ENCODE measurements at places on chromosomes 13 and 19.

- DNase-seq = peak; percentile 65
Measured at GRCh38 chr19:1864480-1865171, 1.2 kb upstream of the KLF16 start.

DNA sequence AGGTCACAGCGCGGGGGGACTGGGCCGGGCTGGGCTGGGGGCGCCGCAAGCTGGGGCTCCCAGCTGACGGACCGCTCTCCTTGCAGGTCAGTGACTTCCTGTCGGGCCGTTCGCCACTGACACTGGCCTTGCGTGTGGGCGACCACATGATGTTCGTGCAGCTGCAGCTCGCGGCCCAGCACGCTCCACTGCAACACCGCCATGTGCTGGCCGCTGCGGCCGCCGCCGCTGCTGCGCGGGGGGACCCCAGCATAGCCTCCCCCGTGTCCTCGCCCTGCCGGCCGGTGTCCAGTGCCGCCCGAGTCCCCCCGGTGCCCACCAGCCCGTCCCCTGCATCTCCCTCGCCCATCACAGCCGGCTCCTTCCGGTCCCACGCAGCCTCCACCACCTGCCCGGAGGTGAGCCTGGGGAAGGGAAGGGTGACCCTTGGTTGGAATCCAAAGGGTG is 5.7 kb downstream of the MIDN start:
- DNase-seq = no peak

GRCh38 chr19:55141696-55142095 is 7.3 kb downstream of the TNNT1 start:
- DNase-seq = no peak

GRCh38 chr13:39266426-39266825 is 228.2 kb downstream of the NHLRC3 start:
- no peak for DNase-seq

DNA sequence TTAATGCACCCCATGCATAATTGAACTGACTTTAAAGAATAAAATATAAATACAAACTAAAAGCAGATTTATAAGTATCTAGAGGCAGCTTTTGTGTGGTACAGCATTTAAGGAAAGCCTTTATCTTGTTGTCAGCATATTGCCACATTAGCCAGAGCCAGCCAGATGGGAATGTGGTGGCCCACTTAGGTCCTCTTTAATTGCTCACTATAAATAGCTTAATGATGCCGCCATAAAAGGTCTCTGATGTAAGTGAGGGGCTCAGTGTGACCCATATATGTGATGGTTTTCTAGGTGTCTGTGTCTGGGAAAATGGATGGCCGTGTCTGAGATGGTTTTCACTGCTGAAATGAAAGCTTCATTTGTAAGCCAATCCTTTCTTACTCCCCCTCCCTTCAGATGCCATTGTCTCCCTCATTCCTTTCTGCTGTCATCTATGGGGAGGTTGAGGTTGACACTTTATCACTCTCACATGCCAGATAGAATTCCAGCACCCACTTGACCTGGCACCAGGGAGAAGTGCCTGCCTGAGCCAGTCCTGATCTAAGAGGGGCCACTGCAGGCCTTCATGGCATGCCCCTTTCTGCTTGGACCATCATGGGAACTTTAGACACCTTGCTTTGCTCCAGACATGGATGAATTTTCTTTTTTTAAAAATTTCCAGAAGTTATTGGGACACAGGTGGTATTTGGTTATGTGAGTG is 135.3 kb downstream of the MTUS2 start:
- DNase-seq = no peak

DNA sequence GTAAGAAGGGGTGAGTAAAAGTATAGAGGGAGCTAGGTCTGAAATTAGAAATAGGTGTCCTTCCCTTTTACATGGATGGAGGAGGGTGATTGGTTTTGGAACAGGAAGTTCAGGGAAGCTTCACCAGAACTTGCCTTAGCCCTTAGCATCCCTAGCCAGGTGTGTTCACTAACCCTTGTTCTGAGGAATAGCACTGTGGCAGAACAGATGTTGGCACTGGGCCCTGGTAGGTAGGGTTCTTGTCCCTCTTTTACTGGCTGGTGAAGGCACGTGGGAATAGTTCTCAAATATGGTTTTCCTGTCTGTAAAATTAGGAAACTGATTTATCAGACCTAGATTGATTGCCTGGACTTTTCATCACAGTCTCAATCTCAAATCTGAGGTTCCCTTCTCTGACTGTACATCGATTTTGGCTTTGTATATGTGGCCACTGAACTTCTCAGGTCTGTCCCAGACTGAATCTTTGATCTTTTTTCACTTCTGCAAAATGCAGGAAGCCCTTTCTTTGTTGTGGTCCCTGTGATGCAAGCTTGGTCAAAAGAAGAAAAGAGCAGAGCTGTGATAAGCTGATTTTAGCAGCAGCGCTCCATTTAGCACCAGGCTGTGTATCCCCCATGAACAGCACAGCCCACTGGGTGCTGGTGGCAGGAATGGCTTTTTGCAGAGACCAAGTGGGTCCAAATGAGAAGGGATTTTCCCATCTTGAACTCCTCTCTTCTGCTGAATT is 86.2 kb upstream of the HTR2A start:
- DNase-seq = no peak

- DNase-seq = no peak
Measured at GRCh38 chr19:23887642-23888041, 27.0 kb upstream of the ZNF726 start.

DNA sequence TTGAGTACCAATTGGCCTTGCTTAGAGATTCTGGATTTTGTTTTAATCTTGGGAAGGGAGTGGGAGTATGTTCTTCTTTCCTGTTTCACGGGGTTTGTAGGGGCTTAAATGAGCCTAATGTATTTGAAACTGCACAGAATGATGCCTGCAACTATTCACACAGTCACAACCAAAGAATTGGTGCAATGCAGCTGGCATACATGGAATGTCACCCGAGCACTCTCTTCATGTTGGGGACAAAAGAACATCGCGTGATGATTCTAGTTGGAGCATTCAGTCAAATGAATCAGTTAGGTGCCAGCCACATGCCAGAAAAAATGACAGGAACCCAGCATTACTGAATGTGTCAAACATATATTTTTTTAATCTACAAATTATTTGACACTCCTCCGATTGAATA is 22.1 kb downstream of the STARD13 start:
- no peak for DNase-seq

DNA sequence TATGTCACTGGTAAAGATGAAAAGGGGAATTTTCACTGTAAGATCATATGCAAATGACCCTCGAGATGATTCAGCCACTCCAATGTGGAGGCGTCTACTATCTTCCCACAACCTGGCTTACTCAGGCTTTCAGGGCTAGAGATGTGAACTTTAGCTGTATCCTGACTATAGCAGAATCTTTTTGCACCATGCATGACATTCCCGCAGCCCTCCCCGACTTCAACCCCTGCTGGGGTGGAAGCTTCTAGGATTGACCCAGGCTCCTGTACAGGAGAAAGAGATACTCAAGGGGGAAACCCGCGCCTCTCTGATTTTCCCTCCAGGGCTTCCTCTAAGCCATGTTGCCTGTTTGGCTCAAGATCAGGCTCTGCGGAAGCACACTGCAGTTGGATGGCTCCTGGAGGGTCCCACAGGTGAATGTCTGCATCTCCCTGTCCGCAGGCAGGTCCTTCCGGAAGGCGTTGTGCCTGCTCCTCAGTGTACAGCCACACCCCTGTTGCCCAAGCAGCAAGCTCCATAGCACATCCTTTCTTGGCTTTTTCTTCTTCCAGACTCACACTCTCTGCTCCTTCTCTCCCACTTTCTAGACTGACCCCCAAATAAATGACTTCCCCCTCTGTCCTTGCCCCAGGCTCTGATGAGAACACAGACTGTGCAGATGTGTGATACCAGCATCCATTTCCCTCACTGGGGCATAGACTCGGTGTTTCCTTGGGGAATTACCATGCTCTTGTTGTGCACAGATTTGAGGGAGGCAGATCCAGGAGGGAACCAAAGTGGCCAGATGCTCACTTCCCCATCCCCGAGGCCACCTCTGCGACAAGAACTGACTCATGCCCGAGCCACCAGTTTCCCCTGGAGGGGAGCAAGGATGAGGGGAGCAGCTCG is 29.1 kb upstream of the POP4 start:
- peak; percentile 11 for DNase-seq

DNA sequence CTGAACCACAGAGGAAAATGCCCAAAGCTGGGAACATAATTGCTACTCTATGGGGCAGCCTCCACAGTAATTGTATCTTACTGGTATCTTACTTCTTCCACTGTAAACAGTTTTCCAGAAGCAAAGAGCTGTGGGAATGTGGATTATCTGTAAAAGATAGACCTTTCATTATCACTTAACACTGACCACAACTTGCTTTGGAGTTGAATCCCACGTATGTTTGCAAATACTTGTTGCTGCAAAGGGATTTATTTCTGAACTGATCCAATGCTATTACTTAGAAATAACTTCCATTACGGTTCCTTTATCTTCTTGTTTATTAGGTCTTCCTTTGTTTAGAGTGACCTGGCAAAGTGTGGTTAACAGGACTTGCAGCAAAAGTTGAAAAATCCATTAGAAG is 218.1 kb downstream of the KCTD12 start:
- no peak for DNase-seq

DNA sequence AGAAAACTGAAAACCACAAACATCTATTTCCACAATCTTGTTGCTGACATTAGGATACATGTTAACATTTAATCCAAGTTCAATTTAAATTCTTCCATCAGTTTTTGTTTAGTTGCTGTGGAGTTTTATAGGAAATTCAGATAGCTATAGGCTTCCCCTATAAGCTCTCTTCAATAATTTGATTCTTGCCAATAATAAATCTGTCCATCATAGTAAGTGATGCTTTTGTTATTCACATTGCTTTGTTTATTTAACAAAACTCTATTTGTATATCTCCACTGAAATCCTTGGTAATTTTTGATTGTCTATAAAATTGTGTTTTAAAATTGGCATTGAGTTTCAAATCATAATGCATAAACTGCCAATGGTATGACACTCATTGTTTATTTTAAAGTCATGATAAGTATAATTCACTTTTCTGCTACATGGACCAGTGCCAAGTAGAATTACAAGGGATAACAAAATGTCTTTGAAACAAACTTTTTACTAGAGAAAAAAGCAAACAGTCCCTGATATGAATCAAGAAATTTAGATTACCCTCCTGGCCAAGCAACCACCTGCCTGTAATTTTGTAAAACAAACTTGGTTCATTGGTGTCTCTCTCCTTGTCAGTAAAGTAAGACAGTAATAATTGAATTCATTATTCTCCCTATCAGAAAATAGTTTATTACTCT is 577.3 kb upstream of the GPC6 start:
- DNase-seq = no peak

DNA sequence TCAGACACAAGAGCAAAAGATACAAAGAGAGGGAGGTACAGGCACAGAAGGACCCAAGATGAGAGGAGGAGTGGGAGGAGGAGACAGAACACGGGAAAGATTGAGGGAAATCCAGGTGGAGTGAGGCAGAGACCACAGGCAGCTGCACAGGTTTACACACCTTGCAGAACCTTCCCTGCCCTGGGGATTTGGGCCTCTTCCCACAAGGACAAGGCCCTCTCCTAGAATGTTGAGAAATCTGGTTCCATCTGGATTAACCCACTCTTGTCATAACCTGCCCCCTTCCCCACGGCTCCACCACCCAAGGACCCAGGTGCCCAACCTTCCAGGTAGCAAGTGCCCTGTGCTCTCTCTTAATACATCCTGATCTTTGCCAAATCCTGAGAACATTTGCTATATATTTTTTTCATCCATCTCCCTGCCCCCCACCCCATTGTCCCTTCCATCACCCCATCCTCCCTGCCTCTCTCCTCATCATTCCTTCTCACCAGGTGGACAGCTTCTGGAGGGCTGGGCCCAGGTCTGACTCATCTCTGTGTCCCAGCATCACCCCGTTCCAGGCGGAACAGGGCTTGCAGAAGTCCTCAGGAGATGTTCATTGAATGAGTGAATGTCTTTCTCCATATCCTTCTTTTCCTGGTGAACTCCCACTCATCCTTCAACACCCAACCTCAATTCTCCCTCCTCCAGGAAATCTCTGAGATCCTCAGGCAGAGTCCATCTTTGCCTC is 8.8 kb upstream of the KLK8 start:
- no peak for DNase-seq

- DNase-seq = peak; percentile 39
Measured at GRCh38 chr19:5001615-5002014, 32.7 kb downstream of the KDM4B start.

GRCh38 chr13:106525865-106526264 is 9.6 kb downstream of the EFNB2 start:
- no peak for DNase-seq

GRCh38 chr19:14804765-14805164 is 26.4 kb upstream of the ADGRE2 start:
- no peak for DNase-seq

GRCh38 chr19:35713904-35714495 is 3.8 kb upstream of the KMT2B start:
- DNase-seq = no peak

DNA sequence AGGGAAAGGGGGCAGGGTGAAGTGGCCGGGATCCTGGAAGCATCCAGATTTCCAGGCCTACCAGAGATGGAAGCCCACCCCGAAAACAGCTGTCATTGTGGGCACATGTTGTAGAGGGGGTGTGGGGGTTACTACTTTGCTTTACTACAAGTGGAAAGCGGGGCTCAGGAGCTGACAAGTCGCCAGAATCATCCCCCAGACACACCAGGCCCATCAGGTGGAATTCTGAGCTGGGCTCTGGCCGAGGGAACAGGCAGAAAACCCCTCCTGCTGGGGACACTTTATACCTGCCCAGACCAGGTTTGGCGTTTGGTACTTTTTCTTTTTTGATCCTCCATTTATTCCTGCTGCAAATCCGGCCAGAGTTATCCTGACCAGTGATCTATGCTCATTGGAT is 3.8 kb downstream of the CDX2 start:
- DNase-seq = no peak

DNA sequence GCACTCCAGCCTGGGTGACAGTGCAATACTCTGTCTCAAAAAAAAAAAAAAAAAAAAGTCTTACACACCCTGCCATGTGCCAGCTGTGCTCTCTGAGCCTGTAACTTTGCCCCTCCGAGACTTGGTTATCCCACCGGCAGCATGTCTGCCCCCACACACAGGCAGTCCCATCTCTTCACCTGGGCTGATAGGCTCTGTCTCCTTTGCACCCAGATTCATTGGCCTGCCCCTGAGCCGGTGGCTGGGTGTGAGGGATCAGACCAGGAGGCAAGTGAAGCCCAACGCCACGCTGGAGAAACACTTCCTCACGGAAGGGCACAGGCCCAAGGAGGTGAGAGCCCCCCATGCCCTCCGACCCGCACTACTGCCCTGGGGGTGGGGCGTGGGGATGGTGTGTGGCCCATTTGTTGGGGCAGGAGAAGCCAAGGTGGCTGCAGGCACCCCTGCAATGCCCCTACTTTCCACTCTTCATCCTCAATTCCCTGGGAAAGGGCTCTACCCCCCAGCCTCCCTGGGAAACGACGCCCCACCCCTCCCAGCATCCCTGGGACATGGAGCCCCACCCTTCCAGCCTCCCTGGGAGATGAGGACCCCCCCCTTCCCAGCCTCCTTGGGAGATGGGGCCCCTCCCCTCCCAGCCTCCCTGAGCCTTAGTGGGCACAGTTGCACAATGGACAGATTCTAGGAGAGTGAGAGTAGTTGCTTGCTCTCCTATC is 45.3 kb downstream of the CERS4 start:
- no peak for DNase-seq

GRCh38 chr13:33168321-33168960 is 117.1 kb downstream of the STARD13 start:
- DNase-seq = no peak

GRCh38 chr19:16876904-16877361 is 11.9 kb upstream of the F2RL3 start:
- DNase-seq = no peak

- no peak for DNase-seq
Measured at GRCh38 chr13:94602467-94602866, 810 bp downstream of the GPR180 start.
